CD4-positive, alpha-beta T cell treated with Interleukin-6 at 100 ng/mL for 8 hours (primary cell): ENCODE measurements at places on chromosomes 6 and 20.

DNA sequence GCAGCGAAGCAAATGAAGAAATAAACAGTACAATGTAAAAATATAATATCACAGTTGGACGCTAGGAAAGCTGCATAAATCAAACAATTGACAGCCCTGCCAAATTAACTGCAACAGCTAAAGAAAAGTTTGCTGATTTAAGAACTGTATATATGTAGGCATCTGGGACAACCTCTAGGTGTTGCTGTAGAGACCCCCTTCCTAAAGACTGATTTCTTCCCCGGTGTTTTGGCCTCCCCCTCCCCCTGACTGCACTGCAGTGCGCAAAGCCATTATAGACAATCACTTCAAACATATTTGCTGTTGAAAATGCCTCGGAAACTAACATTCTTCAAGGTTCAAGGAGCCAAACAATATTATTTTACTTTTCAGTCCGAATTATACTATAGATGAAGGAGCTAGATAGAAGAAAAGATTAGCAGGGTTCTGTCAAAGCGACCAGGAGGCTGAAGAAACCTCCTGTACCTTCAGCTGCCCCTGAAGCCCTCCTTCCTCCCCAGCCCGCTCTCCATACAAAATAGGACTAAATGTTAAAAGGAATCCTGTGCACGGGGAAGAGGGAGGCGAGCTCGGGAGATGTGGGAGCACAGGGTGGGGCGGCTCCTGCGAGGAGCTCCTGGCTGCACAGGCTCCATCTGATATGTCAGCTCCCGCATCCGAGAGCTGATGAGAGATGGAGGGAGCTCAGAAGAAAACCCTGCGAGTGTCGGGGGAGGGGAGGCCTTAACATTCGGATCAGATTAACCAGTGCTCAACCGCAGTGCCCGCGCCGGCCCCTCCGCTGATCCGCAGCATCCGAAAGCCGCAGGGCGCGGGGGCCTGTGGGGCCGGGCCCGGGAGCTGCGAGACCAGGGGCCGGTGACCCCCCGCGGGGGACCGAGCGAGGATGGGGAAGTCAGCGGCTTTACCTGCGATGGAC lies 822 bp downstream of the ELOVL4 start:
- DNase-seq: peak; percentile 8

GRCh38 chr6:4179960-4180651 lies 44.7 kb upstream of the ECI2 start:
- no peak for DNase-seq

DNA sequence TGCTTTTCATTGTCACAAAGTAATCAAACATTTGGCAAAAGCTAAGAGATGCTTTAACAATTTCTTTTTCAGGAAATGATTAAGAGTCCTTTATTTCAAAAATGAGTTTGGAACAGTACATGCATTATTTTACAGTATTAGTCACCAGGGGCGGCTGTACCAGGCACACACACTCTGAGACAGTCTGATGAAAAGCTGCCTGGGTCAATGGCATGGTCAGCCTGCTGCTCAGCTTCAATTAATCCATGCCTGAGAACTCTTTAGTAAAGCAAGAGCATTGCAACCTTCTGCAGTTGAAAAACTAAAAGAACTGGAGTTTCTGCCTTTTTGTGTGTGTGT lies 105.5 kb downstream of the TULP4 start:
- no peak for DNase-seq

GRCh38 chr6:3324262-3324942 lies 65.7 kb downstream of the PSMG4 start:
- DNase-seq: no peak

- no peak for DNase-seq
Observed at GRCh38 chr6:443621-444159, 52.1 kb downstream of the IRF4 start.

- DNase-seq: no peak
Observed at GRCh38 chr6:149108038-149108748, 209.3 kb upstream of the TAB2 start.

- DNase-seq: no peak
Observed at GRCh38 chr6:7261852-7262461, 51.0 kb downstream of the SSR1 start.

- DNase-seq: no peak
Observed at GRCh38 chr6:163501026-163501425, 86.5 kb downstream of the QKI start.

GRCh38 chr20:878511-879307 lies 37.4 kb downstream of the ANGPT4 start:
- DNase-seq: no peak

- DNase-seq: no peak
Observed at GRCh38 chr6:168368066-168368820, 48.7 kb upstream of the DACT2 start.

DNA sequence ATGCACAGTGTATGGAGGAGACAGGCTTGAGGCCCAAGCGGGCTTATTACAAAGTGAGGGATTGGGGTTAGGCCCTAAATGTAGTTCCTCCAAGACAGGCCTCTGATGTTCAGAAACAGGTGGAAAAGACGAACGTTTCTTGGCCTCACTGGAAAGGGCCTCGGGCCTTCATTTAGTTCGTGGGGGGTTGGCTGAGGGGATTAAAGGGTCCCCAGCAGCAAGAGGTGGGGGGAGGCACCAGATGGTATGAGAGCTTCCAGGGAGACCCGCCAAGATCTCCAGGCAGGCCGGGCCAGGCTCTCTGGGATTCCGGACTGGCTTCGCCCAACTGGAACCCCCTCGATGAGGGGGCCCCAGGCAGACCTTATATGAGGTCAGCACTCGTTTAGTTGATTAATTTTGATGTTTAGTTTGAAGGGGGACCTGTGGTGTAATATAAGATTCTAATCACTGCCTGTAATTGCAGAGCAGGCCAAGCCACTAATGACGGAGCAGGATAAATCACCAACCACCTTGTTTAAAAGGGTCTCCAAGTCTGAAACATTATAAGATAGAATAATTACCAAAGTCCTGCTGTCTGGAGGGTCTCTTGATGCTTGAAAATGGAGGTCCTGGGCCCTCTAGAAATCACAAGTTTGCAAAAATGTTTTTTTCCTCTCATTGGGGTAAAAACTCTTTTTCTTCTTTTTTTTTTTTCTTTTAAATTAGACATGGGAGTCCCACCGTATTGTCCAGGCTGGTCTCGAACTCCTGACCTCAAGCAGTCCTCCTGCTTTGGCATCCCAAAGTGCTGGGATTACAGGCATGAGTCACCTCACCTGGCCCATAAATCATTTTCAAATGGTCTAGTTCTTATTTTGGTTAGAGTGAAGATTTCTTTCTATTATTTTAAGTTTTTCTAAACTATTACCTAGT lies 2.2 kb downstream of the HMGA1 start:
- DNase-seq: no peak

- no peak for DNase-seq
Observed at GRCh38 chr6:149414821-149415220, 14.8 kb downstream of the SUMO4 start.

- peak; percentile 42 for DNase-seq
Observed at GRCh38 chr6:143513410-143513809, 1.9 kb upstream of the FUCA2 start.

- peak; percentile 85 for DNase-seq
Observed at GRCh38 chr6:25027221-25027916, 91.6 kb upstream of the RIPOR2 start.

DNA sequence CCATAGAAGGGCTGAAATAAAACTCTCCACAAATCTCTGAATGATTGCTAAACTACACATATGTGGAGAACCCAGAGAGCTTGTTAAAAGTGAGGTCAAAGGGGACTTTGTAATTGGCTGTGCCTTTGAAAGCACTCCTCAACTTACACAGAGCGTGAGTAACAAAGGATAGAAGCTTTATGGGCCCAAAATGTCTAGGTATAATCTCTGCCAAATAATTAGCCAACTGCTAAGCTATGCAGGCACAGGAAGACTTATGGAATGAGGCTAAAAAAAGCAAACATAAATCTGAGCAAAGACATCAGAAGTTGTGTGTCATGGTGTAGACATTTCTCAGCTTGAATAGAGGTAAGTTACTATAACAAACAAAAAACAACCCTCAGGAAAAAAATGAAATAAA lies 23.3 kb upstream of the UST start:
- DNase-seq: no peak

- no peak for DNase-seq
Observed at GRCh38 chr6:44762496-44762895, 375.0 kb downstream of the CDC5L start.

DNA sequence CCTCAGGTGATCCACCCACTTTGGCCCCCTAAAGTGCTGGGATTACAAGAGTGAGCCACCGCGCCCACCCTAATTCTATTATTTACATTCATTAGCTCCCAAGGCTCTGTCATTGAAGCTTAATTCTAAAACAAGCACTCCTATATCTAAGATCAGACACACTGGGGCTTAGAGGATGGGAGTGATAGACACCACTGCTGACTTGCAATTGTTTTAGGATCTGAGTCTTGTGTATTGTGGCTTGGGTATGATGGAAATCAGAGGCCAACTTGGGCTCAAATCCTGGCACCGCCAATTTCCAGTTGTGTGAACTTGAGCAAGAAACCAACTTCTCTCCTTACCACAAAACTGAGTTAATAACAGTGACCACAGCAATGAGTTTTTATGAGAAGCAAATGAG lies 34.7 kb downstream of the MTRES1 start:
- no peak for DNase-seq

GRCh38 chr20:46637020-46637419 lies 14.2 kb downstream of the SLC13A3 start:
- no peak for DNase-seq
